ENCODE measurements at places on chromosomes 3 and 15.

DNA sequence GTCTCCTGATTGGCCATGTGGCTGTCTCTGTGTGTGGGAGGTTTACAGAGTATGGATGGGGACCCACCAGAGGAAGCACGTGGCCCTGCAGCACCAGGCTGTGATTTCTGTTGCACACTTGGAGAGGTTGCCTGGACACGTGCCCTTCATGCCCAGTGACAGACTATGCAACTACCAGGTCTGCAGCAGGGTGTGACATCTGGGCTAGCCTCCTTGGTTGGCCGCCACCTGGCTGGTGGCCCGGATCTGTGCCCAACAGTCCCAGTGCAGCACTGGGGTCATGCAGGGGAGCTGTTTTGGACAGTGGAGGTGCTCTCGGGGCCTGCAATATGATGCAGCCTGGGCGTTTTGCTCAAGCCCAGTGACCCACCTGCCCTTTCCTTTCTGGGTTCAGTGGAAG, 212.5 kb downstream of the UBE3A start:
- DNase-seq = no peak
- no peaks in the 10 kb centered on the region for H3K4me1 ChIP-seq
- no peaks in the 10 kb centered on the region for H3K36me3 ChIP-seq
- H3K4me3 ChIP-seq = no peak overlapping the region

GRCh38 chr15:92664178-92664900, 8.8 kb upstream of the FAM174B start:
- DNase-seq = no peak
- peak overlapping the region; percentile 17 for H3K27ac ChIP-seq
- H3K27me3 ChIP-seq = no peaks in the 10 kb centered on the region
- H3K4me1 ChIP-seq = peaks cover 26% of the 10 kb centered on the region
- H3K36me3 ChIP-seq = no peaks in the 10 kb centered on the region

- no peaks in the 10 kb centered on the region for H3K4me1 ChIP-seq
- no peak overlapping the region for H3K4me3 ChIP-seq
- DNase-seq = no peak
- H3K27me3 ChIP-seq = no peaks in the 10 kb centered on the region
- no peaks in the 10 kb centered on the region for H3K36me3 ChIP-seq
- H3K27ac ChIP-seq = no peak overlapping the region
Observed at GRCh38 chr3:67916353-67916752, 261.9 kb upstream of the SUCLG2 start.

DNA sequence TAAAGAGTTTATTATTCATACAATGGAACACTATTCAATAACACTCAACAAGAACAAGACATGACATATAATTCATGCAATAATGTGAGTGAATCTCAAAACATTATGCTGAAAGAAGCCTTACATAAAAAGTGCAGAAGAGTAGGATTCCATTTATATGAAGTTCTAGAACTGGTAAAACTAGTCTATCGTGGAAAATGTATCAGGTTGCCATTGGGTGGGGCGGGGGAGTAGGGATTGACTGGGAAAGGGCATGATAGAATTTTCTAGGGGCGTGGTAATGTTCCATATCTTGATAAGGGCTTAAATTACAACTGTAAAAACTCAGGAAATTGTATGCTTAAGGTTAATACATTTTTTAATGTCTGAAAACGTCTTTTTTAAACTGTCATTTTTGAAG, 247.9 kb downstream of the SATB1 start:
- no peak overlapping the region for H3K4me3 ChIP-seq
- H3K27me3 ChIP-seq = no peaks in the 10 kb centered on the region
- no peaks in the 10 kb centered on the region for H3K36me3 ChIP-seq

DNA sequence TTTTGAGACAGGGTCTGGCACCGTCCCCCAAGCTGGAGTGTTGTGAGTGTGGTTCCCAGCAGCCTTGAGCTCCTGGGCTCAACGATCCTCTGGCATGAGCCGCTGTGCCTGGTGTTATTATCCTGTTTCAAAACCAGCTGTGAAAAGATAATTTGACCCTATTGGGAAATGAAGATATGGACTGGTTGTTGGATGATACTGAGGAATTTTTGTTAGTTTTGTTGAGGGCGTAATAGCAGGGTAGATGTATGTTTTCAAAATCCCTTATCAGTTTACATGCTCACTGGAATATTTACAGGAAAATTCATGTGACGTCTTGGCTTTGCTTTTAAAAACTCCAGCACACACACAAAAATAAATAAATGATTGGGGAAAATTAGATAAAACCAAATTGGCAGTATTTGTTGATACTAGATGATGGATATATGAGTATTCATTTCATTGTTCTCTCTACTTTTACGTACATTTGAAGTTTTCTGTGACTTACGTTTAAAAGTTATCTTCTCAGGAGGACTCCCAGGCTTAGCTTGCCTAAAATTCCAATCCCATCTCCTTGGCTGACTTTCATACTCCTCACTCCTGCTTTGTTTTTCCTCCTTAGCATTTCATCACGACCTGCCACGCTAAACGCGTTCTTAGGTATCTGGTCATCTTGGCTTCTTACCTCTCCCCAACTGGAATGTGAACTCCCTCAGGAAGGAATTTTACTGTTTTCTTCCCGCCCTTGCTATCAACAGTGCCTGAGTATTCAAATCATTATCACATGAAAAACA, 56.8 kb upstream of the TFRC start:
- no peak for DNase-seq
- no peak overlapping the region for H3K27ac ChIP-seq
- no peak overlapping the region for H3K4me3 ChIP-seq
- no peaks in the 10 kb centered on the region for H3K4me1 ChIP-seq

GRCh38 chr3:176119826-176120225, 1077.5 kb downstream of the TBL1XR1 start:
- no peaks in the 10 kb centered on the region for H3K36me3 ChIP-seq
- DNase-seq = no peak
- H3K4me1 ChIP-seq = no peaks in the 10 kb centered on the region
- no peaks in the 10 kb centered on the region for H3K27me3 ChIP-seq
- H3K4me3 ChIP-seq = no peak overlapping the region

DNA sequence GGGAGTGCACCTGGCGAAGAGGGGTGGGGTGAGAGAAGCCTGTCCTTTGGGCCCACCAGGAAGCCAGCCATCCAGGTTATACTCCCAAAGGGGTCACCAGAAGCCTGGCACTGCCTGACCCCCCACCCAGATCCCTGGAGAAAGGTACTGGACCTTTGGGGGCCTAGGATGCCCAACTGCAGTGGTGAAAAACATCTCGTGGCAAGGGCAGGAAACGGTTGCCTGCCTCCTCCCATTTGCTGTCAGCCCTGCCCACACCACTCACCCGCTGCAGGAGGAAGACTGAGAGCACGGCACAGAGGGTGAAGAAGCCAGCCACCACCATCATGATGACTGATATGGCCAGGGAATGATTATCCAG, 2.2 kb upstream of the ULK3 start:
- H3K27me3 ChIP-seq = no peaks in the 10 kb centered on the region
- H3K4me1 ChIP-seq = peaks cover 28% of the 10 kb centered on the region
- peaks cover 24% of the 10 kb centered on the region for H3K36me3 ChIP-seq
- no peak for DNase-seq

- no peak overlapping the region for H3K27ac ChIP-seq
- DNase-seq = no peak
- no peak overlapping the region for H3K4me3 ChIP-seq
- H3K27me3 ChIP-seq = no peaks in the 10 kb centered on the region
- H3K4me1 ChIP-seq = no peaks in the 10 kb centered on the region
Observed at GRCh38 chr3:29612536-29612935, 331.7 kb downstream of the RBMS3 start.

DNA sequence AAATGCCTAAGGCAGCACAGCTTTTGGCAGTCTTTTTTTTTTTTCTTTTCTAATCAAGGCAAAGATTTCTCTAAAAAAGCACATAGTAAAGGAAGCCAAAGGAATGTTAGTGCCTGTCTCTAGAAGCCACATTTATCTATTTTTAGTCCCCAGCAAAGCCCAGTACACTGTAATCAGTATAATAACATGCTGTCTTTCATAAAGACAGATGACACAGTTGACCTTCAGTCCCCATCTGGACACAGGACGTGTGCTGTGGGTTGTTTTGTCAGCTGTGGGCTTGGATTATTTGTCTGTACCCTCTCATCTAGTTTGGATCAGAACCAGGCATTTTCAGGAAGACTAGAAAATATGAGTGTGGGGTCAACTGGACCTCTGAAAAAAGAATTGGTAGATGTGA, 110.4 kb upstream of the CTNNB1 start:
- H3K4me1 ChIP-seq = peaks cover 8% of the 10 kb centered on the region
- H3K36me3 ChIP-seq = no peaks in the 10 kb centered on the region
- DNase-seq = no peak
- no peaks in the 10 kb centered on the region for H3K27me3 ChIP-seq
- H3K27ac ChIP-seq = no peak overlapping the region

DNA sequence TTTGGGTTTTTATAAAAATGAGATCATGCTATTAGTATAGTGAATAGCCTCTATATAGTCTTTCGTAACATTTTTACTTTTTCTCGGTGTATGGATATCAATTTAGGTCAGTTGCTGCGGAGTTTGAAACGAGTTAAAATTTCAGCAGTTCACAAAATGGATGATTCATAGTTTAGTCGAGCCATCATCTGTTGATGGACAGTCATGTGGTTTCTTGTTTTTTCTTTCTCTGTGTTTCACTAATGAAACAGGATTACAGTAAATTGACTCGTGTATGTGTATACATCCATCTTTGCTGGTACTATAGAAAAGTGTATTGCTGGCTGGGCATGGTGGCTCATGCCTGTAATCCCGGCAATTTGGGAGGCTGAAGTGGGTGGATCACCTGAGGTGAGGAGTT, 106.8 kb downstream of the IGF1R start:
- no peaks in the 10 kb centered on the region for H3K27me3 ChIP-seq
- H3K27ac ChIP-seq = no peak overlapping the region
- H3K4me1 ChIP-seq = no peaks in the 10 kb centered on the region
- H3K4me3 ChIP-seq = no peak overlapping the region
- no peak for DNase-seq
- H3K36me3 ChIP-seq = no peaks in the 10 kb centered on the region

- DNase-seq = peak; percentile 20
- no peak overlapping the region for H3K4me3 ChIP-seq
- H3K27me3 ChIP-seq = no peaks in the 10 kb centered on the region
- no peaks in the 10 kb centered on the region for H3K4me1 ChIP-seq
- no peak overlapping the region for H3K27ac ChIP-seq
Observed at GRCh38 chr3:124767691-124768090, 37.4 kb downstream of the UMPS start.

- H3K27ac ChIP-seq = no peak overlapping the region
- no peaks in the 10 kb centered on the region for H3K4me1 ChIP-seq
- no peaks in the 10 kb centered on the region for H3K36me3 ChIP-seq
- H3K27me3 ChIP-seq = no peaks in the 10 kb centered on the region
- H3K4me3 ChIP-seq = no peak overlapping the region
- DNase-seq = no peak
Observed at GRCh38 chr3:7793786-7794185, 707.8 kb upstream of the LMCD1 start.

Data from tibial artery (tissue), 4 donors.